Lower leg skin (tissue), 4 donors: ENCODE measurements at places on chromosomes 6 and 20. TPM values are rescaled to one million over a fixed set of nuclear protein-coding genes. Genes with fewer than 3 reads are reported as not detected.

DNA sequence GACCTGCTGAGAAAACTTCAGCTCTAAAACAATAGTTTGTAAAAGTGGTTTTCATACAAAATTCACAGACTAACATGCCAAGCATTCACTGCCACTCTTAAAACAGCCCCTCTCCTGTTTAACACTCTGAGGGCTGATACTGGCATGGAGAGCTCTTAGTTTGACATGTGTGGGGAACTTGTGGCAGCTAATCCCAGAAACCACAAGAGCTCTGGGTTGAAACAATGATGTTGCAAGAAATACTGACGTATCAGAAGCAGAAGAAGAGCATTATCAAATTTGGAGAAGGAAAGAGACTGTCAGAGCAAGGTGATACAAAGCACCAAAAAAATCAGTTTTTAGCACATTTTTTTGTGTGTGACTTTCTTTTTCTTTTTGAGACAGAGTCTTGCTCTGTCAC, 5.1 kb downstream of the BEND3 start:
- DNase-seq = no peak

DNA sequence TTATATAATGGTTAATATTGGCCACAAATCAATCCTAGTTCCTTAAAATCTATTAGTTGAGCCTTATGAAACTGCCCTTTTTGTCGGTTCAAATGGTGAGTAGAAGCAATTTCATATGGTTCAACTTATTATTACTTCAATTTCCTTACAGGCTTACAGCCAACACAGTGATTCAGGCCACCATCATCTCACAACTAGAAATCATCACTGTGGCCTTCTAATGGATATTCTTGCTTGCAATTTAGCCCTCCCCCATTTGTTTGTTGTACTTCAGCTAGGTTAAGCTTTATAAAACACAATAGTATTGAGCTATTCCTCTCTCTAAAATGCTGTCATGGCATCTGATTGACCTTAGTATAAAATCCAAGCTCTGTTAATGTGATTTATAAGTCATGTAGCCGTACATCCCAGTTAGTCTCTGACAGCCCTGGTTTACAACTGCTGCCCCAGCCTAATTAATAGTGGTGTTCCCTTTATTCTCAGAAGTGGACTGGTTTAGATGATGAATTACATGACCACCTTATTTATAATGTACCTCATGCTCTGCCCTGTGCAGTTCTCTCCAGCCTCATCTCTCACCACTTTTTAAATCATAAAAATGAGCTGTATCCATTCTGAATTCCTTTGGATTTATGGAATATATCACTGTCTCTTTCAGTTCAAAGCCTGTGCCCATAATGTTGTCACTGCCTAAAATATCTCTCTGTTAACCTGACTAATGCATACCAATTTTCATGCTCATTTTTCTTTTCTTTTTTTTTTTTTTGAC, 36.7 kb downstream of the LAMA2 start:
- DNase-seq = no peak

GRCh38 chr6:127182501-127182900, 64.0 kb downstream of the RSPO3 start:
- DNase-seq = no peak

GUCA1A gene
- total RNA-seq = not detected

- DNase-seq = no peak
Observed at GRCh38 chr6:105744815-105745214, 341.3 kb upstream of the PRDM1 start.

GRCh38 chr6:122184401-122184827, 215.0 kb upstream of the HSF2 start:
- DNase-seq = no peak

DNA sequence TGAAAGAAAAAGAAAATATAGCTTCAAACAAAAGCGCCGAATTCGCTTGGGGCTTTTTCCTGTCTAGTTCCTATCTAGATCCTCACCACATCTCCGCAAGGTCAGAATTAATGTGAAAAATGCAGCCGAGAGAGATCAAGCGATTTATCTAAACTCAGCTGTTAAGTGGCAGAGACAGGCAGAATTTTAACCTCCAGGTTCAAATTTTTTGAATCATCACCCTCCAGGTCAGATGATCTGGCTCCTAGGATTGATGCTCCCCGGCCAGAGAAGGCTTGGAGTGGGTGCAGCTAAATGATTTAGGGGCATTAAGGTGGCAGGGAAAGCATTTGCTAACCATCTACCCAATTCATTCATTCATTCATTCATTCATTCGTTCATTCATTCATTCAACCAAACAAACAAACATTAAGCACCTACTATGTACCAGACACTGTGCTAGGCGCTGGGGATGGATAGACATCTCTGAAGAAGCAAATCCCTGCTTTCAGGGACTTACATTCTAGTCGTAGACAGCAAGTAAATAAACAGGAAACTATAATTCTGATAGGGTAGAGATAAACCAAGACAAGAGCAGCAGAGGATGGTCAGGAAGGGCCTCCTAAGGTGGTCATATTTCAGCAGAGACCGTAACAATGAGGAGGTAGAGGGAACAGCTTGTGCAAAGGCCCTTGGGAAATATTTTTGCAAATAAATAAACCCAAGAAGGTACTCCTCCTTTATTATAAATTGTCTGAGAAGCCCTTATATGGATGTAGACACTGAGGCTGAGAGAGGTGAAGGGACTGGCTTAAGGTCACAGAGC, 672 bp upstream of the UBE2V1 start:
- DNase-seq = no peak

SLC26A8 gene
- total RNA-seq = not detected

DNA sequence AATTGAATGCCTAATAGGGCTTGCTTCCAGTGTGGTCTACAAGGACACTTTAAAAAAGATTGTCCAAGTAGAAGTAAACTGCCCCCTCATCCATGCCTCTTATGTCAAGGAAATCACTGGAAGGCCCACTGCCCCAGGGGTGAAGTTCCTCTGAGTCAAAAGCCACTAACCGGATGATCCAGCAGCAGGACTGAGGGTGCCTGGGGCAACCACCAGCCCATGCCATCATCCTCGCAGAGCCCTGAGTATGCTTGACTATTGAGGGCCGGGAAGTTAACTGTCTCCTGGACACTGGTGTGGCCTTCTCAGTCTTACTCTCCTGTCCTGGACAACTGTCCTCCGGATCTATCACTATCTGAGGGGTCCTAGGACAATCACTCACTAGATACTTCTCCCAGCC, 411.5 kb downstream of the TENT5A start:
- no peak for DNase-seq

DNA sequence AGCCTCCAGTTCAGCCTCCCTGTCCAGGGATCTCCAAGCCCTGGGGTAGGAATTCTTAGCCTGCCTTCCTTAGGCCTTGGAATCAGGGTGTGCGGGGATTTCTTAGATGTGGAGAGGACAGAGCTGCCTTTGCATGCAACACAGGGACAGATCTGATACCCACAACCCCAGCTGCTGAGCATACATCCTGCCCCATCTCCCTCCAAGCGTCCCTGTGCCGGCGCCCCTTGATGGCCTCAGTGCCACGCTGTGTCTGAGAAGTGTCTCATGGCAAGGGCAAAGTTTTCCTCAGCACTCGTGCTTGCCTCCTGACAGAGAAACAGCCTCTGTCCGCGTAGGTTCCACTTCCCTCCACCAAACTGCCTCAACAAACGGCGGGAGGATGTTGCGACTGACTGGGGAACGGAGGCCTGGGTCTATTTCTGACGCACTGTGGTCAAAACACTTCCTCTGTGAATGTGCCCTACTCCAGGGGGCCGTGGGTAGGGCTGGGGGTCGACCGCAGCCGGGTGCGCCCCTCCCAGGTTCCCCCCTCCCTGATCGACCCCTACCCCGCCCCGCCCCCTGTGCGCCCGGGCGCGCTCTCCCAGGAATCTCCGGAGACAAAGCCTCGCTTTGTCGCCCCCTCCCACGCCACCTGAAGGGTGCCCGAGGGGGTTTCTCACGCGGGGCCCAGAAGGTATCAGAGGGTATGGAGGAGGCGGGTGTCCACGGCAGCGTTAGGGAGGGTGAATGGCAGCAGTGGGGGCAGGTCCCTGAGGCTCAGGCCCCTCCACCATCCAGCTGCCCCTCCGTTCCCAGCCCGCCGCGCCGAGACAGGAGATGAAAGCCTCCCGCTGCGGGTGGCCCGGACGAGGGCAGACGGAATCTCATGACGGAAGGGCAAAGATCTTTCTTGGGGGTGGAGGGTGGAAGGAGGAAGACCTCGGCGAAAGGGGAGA, 806 bp downstream of the MICAL1 start:
- peak; percentile 92 for DNase-seq

TMEM200A gene
- 0.72 TPM for total RNA-seq

DNA sequence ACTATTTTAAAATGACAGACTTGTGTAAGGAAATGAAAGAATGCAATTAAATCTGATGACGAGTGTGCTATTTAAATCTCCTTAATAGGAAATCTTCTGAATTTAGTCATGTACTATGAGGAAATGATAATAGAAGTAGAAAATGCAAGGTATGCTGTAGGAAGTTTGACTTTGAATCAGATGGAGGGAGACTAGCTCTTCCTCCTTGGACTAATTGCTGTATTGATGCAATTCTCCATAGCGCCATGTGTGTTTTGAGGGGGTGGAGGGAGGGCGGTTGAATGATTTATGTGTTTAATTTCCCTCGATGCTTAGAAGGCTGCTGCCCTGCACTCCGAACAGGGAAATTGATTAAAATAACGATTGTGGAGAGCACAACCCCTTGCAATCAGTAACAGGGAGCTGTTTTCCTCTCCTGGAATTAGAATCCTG, 214.4 kb upstream of the PRND start:
- DNase-seq = no peak

ZNF165 gene
- 2.5 TPM for total RNA-seq

DNA sequence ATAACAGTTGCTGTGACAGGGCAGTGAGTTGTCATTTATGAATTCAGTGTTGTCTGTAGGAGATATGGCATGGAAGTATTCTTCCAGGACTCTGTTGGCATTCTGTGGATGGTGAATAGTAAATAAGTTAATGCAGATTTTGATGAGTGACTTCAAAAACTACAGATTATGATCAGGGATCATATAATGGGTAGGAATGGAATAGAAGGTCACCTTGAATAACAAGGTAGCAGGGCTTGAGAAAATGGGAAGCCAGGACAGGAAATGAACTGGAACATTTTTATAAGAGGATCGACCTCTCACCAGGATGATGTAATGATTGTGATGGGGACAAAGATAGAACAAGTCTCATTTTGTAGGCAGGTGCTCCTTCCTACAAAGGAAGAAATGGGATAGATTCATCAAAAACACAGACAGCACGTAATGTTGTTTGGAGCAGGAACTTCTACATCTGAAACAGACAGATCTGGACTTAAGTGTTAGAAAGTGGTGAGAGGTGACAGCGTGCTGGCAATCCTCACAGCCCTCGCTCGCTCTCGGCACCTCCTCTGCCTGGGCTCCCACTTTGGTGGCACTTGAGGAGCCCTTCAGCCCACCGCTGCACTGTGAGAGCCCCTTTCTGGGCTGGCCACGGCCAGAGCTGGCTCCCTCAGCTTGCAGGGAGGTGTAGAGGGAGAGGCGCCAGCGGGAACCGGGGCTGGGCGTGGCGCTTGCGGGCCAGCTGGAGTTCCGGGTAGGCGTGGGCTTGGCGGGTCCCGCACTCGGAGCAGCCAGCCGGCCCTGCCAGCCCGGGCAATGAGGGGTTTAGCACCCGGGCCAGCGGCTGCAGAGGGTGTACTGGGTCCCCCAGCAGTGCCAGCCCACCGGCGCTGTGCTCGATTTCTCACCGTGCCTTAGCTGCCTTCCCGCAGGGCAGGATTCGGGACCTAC, 30.8 kb upstream of the SSR1 start:
- no peak for DNase-seq

BTBD9 gene
- 10.6 TPM for total RNA-seq

GRCh38 chr20:13298692-13299373, 77.8 kb downstream of the ISM1 start:
- DNase-seq = no peak

CFB gene
- 1.4 TPM for total RNA-seq

DNA sequence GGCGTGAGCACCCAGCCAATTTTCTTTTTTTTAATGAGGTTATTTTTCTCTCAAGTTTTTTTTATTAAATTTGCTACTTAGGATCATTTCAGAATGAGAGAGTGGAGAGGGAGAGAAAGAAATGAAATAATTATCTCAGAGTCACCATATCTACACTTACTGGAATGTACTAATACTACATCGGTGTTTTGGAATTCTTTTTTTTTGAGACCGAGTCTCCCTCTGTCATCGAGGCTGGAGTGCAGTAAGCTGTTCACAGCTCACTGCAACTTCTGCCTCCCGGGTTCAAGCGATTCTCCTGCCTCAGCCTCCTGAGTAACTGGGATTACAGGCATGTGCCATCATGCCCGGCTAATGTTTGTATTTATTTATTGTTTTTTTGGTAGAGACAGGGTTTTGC, 27.8 kb downstream of the ANKRD6 start:
- DNase-seq = no peak

GRCh38 chr6:143468026-143468425, 17.4 kb downstream of the PEX3 start:
- no peak for DNase-seq

- no peak for DNase-seq
Observed at GRCh38 chr6:144667532-144668503, 382.7 kb downstream of the UTRN start.

POU5F1 gene
- total RNA-seq = 4.8 TPM

DNA sequence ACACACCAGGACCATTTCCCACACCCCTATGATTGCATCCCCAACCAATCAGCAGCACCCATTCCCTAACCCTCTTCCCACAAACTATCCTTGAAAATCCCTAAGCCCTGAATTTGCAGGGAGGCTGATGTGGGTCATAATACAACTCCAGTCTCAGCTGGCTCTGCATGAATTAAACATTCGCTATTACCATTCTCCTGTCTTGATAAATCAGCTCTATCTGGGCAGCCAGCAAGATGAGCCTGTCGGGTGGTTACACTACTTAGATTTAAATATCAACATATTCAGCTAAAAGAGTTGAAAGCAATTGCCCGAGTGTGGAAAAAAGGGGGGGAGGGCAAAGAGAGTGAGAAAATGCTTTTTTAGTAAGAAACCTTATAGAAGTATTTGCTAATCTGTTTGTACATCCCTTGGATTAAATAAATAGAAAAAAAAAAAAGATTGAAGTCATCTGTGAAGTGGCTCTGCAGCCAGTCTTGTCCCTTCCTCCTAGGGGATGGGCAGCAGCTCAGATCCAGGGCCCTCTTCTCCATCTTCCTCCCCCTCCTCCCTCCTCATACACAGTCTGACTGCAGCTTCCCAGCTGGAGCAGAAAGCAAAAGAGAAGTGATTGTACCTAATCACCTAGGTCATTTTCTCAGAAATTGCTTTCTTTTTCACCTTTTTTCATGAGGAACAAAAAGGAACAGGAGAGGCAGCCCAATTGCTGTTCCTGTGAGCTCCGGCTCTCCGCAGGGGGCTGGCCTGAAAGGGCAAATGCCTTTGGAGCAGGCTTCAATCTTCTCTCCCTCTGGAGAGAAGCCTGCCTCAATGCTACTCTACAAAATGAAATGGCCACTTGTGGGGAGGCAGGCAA, 356.6 kb upstream of the SULF2 start:
- no peak for DNase-seq

GRCh38 chr6:168823397-168824212, 382.6 kb downstream of the SMOC2 start:
- DNase-seq = no peak

GRIK2 gene
- total RNA-seq = 0.49 TPM

DNA sequence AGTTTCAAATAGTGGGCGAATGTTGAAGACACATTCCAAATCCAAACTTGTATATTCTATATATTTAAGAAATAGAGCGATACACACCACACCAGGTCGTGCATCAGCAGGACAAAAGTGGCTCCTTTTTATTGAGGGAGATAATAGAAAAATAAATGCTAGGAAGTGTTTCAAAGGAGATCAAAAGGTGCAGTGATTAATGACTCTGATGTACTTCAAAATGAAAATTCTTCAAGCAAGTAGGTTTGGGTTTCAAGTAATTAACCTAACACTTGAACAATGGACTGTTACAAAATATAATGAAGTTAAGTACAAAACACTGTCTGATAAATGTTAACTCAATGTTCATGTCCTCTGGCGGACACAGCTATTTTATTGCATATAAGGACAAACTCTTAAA, 185.9 kb downstream of the BTBD9 start:
- DNase-seq = no peak
